Adipocyte (in vitro differentiated cells): ENCODE measurements at places on chromosomes 3 and 15.

- peak; percentile 60 for DNase-seq
Observed at GRCh38 chr3:141764986-141765385, 1.8 kb downstream of the GRK7 start.

- peak; percentile 85 for DNase-seq
Observed at GRCh38 chr15:58066042-58066867, 744 bp upstream of the ALDH1A2 start.

DNA sequence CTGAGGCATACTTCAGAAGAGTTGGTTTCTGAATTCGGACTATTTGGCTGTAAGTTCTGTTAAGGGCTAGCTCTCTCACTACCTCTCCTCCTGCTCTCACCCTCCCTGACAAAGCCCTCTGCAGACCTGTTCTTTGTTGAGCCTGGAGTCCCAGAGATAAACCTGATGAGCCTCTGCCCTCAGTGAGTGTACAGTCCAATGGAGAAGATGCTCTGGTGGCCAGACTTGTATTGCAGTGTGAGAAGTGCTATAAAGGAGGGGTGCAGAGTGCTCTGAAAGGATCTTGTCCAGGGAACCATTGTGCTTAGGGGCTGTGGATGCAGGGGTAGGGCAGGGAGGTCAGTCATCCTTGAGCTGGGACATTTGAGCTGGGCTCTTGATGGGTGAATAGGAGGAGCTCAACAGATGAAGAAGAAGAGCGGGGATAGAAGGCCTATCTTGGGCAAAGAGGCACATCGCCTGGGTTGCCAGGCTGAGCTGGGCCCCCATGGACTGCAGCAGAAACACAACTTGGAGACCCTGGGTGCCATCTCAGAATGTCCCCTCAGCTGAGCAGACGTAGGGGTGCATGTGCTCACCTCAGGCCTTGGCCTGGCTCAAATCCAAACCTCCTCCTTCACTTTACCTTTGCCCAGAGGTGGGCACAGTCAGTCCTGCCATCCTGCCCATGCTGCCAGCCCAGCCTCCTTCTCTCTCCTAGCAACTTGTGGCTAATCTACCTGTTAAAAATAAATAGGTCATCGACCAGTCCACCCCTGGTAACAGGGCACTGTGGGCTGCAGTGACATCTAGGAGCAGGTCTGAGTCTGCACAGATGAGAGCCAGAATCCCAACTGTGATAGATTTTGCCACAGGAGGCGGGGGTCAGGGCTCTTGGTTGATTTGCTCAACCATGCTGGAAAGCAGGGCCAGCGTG, 3.3 kb downstream of the CAND2 start:
- no peak for DNase-seq

- DNase-seq = no peak
Observed at GRCh38 chr3:144033240-144033589, 61.6 kb downstream of the DIPK2A start.

- no peak for DNase-seq
Observed at GRCh38 chr15:19899021-19899824, 642.4 kb downstream of the GOLGA6L6 start.

GRCh38 chr3:40951636-40952035, 247.7 kb upstream of the CTNNB1 start:
- peak; percentile 12 for DNase-seq

- DNase-seq = peak; percentile 28
Observed at GRCh38 chr3:48820612-48821324, 26.9 kb downstream of the PRKAR2A start.

DNA sequence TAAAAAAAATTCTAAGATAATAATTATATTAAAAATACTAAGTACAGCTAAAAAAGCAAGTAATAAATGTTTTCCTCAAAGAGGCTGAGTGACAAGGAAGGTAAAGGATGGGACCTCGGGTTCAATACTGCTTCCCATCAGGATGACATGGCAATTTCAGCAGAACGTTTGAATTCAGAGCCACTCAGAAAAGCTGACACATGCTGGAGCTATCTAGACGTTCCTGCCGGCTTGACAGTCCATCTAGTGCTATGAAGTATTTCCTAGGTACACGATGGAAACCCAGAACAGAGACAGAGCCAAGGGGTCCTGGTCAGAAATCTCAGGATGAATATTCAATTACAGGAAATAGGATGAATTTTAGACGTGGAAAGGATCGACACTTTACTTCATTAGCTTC, 361.8 kb downstream of the FGF12 start:
- no peak for DNase-seq

DNA sequence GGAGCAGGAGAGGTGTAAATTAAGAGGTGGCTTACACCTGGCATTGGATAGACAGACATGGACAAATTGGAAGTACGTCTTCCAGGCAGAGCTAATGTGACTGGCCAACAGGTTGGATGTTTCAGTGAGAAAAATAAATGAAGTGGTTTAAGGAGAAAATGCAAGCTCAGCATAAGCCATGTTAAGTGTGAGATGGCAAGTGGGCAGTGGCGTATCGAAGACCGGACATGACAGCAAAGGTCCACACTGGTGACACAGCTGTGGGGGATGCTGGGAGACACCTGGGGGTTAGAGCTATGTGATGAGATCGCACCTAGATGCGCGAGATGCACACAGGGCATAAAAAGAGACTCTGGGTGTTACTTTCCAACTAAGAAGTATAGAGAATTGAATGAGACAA, 3.7 kb upstream of the ATP10A start:
- DNase-seq = no peak

GRCh38 chr15:90062462-90062932, 39.8 kb downstream of the IDH2 start:
- no peak for DNase-seq

DNA sequence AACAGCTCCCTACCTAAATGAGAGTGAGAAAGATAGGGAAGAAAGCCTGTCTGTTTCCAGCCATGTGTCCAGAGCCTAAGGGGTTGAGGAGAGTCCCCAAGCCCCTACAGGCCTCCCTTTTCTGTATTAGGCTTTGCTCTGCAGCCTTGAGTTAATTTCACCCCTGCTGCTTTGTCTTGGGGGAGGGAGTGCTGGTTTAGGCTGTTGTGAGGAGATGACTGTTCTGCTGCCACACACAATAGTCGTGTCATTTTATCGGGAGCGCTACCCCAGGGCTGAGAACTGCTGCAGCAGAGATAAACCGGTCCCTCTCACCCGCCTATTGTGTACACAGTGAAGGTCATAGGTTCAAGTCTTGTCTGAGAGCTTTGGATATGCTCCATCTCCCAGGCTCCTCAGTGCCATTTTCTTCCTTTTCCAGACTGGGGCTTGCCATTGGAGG, 1.4 kb downstream of the ZNF609 start:
- DNase-seq = peak; percentile 40

- DNase-seq = no peak
Observed at GRCh38 chr3:149131589-149131988, 2.2 kb downstream of the HPS3 start.

DNA sequence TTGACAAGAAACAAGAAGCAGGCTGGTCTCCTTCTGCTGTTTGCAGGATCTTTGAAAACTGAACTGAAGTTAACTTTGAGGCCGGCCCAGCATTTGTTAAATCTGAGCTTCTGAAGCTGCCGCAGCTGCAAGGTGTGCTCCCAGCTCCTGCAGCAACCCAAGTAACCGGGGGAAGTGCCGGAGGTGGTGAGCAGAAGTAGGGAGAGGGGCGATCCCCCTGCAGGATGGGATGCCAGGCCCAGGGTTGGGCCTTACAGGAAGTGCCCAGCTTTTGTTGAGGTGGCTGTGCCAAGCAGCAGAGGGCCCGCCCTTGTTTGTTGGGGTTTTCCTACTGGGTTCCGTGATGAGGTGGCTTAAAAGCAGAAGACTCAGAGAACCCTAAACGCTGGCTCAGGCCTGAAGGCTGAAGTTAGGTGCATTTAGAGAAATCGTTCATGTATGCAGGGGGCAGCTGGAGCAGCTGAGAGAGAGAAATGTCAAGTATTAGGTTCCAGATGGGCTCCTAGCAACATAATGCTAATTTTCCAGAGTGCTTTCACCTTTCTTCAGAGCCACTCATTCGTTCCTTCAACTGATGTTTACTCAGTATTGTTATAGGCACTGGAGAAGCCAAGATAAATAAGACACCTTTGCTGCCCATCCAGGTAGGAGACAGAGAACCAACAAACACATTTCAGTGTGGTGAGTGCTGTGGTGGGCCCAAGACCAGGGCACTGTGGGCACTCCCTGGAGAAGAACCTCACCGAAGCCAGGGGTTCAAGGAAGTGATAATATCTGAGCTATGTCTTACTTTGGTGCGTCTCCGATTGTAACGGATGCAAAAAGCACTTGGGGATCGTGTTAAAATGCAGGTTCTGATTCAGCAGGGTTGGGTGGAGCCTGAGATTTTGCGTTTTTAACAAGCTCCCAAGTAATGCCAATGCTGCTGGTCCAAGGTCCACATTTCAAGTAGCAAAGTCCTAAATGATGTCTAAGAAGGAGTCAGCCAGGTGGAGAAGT, 42.2 kb upstream of the PLCL2 start:
- no peak for DNase-seq

DNA sequence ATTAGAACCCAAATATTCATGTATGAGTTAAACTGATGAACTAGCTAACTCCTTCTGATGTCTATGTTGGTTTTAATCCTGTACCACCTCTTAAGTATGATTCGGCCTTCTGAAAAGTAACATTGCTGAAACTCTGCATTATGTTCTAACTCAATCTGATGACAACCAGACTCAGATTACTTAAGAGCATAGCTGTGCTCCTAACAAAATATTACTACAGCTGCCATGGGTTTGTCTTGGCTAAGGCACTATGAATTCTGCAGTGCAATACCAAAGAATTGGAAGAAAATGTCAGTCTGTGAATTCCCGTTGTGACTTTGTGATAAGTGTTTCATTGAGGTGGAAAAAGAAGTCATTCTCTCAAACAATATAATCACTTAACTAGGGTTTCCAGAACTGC, 224.4 kb downstream of the ZMAT3 start:
- DNase-seq = peak; percentile 84

DNA sequence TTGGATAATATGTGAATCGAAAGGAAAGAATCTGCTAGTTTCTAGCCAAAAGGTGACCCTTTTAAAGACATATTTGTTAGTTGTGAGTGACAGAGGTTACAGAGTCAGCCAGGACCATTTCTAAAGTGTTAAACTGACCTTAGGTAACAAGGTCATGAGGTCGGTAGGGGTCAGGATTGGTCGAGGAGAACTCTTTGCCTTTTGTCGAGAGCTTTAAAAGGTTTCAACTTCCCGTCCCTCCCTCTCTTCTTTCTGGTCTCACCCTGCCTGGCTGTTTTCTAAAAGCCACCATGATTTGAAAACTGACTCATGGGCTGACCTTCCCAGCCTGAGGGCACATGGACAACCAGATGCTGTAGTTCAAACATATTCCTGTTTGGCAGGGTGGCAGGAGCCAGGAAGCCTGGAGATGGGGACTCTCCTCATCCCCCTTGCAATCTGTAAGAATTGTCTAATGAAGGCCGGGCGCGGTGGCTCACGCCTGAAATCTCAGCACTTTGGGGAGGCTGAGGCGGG, 25.8 kb upstream of the PRTG start:
- no peak for DNase-seq

GRCh38 chr3:45321607-45322391, 66.6 kb upstream of the LARS2 start:
- DNase-seq = no peak

DNA sequence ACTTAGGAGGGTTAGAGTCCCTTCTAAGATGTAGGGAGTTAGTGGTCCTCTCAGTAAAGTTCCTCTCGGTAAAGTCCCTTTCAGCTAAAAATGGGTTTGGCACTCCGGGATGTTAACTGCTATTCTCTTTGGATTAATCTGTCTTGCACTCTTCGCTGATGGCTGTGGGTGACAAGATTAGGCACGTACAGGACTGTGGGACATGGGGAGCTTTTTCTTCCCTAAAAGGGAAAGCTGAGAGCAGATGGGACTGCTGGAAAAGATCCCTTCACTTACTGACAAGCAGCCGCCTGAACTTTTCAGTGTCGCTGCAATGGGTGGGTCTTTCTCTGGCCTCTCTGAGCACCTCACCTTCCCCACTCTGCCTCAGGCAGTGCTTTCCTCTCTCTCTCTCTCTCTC, 16.4 kb upstream of the HHATL start:
- DNase-seq = no peak

DNA sequence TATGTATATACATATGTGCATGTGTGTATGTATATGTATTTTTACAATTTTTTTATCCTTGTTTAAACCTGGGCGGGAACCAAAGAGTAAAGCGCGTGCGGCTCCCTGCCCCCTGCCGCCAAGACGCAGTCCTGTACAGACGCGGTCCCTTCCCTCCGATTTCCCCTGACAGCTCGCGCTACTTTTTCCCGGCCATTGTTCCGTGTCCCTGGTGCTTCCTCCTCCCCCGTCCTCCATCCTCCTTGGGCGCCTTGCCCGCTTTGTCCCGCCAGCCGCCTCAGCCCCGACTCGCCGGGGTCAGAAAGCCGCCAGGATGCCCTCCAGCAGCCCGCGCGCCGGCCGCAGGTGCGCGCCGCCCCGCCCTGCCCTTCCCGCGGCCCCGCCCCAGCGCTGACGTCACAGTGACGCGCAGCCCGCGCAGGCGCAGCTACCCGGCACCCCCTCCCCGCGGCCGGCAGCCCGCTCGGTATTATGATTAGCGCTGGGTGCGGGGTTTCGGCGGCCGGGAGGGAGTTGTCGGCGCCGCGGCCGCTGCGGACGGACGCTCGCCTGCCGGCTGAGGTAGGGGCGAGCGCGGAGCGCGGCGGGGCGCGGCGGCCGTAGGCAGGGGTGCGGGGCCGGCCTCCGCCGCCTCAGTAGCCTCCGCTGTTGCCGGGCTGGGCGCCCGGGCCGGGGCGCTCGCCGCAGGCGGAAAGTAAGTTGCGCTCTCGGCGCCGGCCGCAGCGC, at the start of gene SNRK:
TSS of gene SNRK (plus strand) at position 426 of the 726 bp plus-strand sequence. CDS start 16,664 bp downstream, outside the sequence.
- peak; percentile 92 for DNase-seq

DNA sequence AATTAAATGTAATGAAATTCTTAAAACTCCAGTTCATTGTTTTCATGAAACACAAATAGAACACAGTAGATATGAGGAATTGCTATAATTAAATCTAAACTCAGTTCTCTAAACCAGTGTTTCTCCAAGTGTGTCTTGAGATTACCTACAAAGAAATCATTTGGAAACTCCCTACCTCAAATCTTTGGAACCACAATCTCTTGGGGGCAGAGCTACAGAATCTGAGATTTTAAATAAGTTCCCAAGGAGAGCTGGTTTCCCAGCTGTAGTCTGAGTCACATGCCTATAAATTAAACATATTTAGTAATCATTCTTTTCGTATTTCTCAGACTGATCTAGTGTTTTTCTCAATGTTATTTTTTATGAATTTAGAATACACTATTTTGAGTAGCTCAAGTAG, 17.0 kb upstream of the ACTC1 start:
- DNase-seq = peak; percentile 58

GRCh38 chr3:126888186-126888760, 94.6 kb upstream of the PLXNA1 start:
- DNase-seq = no peak

DNA sequence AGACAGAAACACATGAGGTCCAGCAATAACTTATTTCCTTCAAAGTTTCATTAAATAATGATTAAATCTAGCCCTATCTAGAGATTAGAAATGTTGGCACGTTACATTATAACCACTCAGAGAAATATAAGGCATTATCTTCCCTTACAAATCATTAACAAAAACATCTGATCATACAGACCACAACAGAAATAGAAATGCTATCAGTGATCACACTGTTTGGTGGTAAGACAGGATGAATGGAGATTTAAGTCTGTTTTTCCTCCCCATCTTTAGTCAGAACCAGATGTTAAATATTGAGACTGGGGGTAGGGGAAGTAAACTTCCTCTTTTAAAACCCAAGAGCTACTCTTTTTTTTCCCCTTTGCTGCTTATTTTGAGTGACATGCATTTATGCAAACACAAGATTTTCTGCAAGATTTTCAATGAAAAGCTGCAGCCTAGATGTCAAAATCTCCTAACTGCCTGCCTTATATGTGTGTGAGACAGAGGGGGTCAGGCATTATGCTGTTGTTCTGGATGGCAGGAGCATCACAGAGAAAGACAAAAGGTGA, 70.4 kb downstream of the CBLB start:
- DNase-seq = no peak

- no peak for DNase-seq
Observed at GRCh38 chr15:59173194-59173593, 33.4 kb upstream of the LDHAL6B start.
